GM13977 (cell line): ENCODE measurements at places on chromosomes 1 and 21.
A peak's percentile ranks its signal among the peaks of the same experiment; 100 is the strongest.

DNA sequence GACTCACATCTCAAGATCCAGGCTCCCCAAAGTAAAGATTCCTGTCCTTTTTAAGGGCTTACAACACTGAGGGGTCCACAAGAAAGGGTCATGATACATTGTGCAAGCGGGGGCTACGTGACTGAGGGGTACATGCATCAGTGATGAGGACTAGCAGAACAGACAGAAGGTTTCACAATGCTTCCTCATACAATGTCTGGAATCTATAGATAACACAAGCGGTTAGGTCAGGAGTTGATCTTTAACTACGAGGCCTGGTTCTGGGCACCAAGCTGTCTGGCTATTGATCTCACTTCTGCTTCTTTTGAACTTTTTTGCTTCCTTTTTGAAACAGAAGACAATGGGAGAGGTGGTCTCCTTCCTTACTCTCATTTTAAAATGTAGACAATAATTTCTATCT, 718.6 kb downstream of the AMY1C start:
- no peak for DNase-seq

DNA sequence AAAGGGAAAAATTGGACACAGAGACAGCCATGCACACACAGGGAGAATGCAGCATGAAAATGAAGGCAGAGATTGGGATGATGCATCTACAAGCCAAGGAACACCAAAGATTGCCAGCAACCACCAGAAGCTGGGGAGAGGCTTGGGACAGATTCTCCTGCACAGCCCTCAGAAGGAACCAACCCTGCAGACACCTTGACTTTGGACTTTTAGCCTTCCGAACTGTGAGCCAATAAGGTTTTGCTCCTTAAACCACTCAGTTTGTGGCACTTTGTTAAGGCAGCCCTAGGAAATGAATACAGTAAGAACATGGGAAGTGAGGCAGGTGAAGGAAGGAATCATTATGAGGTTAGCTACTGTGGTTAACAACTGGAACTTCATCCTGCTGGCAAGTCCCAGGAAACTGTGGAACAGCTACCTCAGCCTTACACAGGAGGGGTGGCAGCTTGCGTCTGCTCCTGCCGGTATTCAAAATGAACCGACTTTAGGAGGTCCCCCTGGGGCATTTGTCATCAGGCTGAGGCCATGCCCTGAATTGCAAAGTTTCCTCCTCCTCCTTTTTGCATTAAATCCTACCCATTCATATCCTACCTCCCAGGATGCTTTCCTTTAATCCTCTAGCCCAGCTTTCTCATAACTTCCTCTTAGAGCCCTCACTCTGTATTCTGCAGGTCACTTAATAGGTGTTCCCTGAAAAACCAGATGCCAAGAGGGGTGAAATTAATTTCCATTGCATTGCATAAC, 15.4 kb downstream of the CD247 start:
- no peak for DNase-seq

- no peak for DNase-seq
Observed at GRCh38 chr1:171142416-171143385, 42.4 kb upstream of the FMO2 start.

DNA sequence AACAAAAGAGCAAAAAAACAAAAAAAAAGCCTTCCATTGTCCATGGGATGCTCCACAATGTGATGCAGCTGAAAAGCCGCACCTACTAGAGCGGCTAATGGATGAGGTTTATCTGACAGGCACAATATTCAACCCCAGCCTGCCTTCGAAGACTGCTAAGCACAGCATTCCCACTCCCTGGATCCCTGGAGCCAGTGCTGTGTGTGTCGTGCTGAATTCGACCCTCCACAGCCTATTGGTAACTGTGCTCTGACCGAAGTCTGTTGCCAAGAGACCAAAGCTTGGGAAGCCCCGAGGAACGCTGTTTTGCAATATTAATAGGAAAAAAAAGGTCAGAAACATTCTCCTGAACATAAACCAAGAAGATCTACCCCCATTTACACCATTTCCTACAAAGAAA, 57.2 kb upstream of the PUM1 start:
- no peak for DNase-seq

DNA sequence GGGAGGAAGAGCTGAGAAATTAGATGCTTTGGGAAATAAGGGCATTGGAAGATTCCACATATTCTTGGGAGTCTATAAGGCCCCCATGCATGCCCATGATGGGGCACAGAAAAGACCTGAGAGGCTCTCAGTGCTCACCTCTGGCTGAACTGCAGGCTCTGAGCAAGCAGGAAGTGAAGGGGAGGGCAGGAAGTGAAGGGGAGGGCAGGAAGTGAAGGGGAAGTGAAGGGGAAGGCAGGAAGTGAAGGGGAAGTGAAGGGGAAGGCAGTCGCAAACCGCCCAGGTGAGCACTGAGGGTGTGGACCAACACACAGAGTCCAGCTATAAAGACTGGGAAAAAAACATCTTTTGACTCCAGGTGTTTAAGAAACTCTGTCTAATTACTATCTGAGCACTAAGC, 3.5 kb downstream of the KRTAP10-9 start:
- no peak for DNase-seq

- DNase-seq: peak; percentile 89
Observed at GRCh38 chr1:93846206-93846991, 32.6 kb downstream of the DNTTIP2 start.

- no peak for DNase-seq
Observed at GRCh38 chr1:99457381-99458165, 188.3 kb upstream of the PALMD start.
